ENCODE measurements at places on chromosomes 3 and 15. TPM values are rescaled to one million over a fixed set of nuclear protein-coding genes. Genes with fewer than 3 reads are reported as not detected.
A peak's percentile ranks its signal among the peaks of the same experiment; 100 is the strongest.

- no peak for DNase-seq
Measured at GRCh38 chr3:170338690-170339340, 18.7 kb upstream of the SKIL start.

DNA sequence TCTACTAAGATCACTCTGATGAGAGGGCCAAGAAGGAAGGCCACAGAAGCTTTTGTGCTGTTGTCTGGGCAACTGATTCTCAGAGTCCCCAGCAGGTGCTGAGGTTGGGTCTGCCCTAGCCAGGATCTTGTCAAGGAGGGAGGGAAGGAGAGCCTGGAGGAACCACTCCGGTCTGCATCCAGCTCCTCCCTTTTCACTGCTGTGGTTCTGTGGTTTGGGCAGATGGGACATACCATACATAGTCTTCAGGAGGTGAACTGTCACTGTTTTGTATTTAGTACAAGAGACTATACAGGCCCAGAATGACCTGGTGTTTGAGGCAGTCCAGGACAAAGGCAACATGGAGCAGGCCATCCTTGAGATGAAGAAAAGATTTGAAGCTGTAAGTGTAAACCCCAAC is 21.9 kb downstream of the C3orf62 start:
- DNase-seq = peak; percentile 15

DNA sequence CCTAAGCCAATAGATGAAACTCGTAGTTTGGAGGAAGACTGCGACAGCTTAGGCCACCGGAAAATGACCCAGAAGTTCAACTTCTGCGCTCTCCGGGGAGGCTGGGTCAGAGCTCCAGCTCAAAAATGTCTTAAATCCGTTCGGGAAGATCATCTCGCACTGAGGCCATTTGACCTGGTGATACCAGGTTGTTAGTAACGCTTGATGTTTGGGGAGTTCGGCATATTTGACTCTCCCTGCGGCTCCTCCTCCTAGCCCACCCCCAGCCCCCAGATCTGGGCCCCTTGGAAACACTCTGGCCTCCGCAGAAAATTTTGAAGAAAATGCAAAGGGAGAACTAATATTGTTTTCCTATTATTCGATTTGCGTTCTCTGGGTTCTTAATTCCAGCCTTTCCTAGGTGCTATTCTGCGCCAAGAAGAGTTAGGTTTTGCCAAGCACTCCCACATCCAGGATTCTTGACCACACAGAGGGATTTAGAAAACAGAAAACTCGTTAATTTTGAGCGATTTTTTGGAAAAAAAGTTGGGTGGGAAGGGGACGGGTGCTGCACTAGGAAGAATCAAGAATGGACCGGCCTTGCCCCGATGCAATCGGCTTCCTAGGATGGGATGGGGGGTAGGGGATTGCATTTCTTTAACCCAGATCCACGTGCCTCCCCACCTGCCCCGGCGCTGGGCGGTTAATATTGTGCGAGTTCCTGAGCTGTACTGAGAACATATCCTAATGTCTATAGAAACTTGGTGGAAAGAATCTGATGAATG is 50.0 kb downstream of the ZIC4 start:
- no peak for DNase-seq

Gene NPAP1
- total RNA-seq = 0.28 TPM
